MM.1S (cell line): ENCODE measurements at places on chromosomes 2 and 18.

- DNase-seq, result no peak
Observed at GRCh38 chr2:239308661-239309397, 92.0 kb downstream of the HDAC4 start.

- peak; percentile 37 for DNase-seq
Observed at GRCh38 chr2:168948621-168949212, 47.6 kb downstream of the G6PC2 start.

GRCh38 chr18:69109686-69110085 lies 291.0 kb upstream of the DOK6 start:
- DNase-seq, result no peak

- no peak for DNase-seq
Observed at GRCh38 chr18:24220318-24220688, 81.4 kb downstream of the CABYR start.

DNA sequence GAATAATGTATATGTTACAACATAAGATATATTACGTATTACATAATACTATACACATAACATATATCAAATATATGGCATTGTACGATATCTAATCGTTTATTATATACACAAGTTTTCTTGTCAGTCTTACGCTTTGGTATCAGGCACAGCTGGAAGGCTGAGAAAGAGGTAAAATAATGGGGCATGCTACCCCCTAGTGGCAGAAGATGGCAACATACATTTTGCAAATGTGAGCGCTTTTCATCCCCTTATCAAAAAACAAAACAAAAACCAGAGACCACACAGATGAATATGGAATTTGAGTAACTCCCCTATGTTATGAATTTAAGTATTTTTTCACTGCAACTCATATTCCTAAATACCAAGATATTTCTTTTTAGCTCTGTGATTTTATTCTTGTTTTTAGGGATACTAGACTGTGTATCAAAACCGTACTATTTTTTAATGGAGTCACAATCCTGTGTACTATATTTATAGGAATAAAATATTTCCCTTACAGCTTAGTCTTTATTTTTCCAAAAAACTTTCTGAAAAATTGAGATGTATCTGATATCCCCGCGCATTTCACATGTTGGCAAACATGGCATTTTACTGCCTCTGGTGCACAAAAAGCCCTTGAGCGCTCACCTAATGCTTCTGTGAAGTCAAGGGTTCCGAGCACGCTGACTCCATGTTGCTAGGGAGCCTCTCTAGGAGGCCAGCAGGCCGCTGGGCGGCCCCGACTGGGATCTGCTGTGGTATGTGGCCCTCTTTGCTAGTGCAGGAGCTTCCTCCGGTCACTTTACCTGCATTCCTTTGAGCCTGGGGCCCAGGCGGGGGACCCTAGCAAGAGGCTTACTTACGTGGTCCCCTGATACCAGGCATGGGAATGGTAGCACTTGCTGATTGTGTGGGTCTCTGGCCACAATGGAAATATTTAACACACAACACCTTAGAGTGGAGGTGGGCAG lies 62.5 kb downstream of the SLC4A3 start:
- DNase-seq, result peak; percentile 53

DNA sequence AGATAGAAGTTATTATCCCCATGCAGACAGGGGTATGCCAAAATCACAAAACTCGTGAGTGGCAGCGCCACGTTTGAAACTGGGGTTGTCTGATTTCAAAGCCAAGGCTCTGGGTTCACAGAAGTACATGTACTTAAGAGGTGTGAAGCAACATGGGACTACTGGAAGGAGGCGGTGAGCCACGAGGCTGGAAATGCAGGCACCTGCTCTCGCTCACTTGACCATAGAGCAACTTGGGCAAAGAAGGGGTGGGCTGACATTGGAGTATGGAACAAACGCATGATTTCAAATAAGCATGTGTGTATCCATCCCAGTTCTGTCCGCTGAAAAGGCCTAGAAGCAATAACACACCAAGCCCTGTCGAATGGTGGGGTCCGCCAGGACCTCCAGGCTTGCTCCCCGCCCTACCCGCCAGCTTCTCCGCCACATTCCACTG lies 593 bp upstream of the ACTR2 start:
- DNase-seq, result peak; percentile 33

GRCh38 chr2:204261846-204262245 lies 283.4 kb upstream of the PARD3B start:
- DNase-seq, result no peak

DNA sequence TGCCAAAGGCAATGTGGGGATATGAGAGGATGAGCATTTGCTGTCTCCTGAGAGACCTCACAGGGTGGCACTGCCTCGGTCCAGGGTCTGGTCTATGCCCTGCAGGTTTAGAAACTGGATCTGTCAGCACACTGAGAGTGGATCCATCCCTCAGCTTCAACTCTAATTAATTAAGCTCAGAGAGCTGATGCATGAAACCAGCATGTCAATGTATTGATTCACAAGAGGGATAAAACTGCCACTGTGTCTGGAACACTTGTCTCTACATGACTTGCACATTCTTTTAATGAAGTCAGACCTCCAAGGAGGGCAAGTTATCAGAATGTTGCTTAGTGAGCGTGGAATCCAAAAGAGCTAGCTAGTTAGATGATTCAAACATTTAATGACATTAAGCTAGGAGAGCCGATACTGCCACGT lies 22.5 kb upstream of the POLE4 start:
- no peak for DNase-seq

DNA sequence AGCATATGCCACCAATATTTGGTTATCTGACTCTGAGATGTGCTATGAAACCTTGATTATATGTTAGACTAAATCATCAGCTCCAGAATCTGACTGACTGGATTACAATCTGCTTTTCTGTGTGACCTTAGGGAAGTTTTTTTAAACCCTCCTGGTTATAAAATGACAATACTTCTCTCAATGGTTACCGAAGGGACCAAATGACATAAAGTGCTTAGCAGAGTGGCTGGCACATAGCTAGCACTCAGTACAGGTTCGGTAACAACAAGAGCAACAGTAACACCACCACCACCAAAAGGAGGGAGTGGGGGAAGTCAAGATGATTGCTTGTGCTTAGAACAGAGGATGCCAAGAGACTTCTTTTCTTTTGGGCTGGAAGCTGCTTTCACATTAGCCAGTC lies 306.2 kb downstream of the PTPRM start:
- DNase-seq, result no peak

GRCh38 chr2:186523791-186524190 lies 37.7 kb downstream of the ZC3H15 start:
- no peak for DNase-seq

DNA sequence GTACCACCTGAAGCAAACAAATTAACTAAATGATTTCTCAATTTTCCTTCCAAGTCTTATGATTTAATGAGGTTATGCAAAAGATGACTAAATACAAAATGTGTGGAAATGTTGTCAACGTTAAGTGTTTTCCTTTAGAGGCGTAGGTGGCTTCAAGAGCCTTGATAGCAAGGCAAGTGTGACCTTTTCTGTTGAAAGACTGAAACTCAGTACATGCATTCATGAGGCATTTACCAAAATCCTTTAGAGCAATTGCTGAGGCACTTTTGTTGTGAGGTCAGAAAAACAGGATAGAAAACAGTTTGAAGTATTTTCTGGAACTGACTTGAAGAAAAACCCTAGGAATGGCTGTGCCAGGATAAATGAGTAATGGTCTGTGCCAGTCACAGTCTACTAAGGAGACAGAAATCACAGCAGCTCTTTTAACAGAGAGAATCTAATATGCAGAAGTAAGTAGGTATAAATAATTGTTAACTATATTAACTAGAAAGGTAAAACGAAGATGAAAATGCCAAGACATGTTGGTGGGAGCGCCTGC lies 326.5 kb upstream of the CDH20 start:
- no peak for DNase-seq

DNA sequence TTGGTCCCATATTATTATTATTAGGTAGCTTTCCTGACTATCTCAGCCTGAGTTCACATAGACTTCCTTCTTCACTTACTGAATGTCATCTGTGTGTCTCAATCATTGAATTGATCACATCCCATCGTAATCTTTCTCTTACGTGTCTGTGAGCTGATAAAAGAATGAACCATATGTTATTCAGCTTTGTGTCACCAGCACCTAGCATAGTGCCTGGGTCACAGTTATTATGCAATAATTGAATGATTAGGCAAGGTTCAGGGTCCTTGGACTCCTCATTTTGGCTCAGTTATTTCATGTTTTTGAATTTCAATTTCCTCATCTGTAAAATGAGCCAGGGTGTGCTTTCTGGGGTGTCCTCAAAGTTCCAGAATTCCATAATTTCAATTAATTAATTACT lies 107.2 kb downstream of the ZEB2 start:
- DNase-seq, result no peak

DNA sequence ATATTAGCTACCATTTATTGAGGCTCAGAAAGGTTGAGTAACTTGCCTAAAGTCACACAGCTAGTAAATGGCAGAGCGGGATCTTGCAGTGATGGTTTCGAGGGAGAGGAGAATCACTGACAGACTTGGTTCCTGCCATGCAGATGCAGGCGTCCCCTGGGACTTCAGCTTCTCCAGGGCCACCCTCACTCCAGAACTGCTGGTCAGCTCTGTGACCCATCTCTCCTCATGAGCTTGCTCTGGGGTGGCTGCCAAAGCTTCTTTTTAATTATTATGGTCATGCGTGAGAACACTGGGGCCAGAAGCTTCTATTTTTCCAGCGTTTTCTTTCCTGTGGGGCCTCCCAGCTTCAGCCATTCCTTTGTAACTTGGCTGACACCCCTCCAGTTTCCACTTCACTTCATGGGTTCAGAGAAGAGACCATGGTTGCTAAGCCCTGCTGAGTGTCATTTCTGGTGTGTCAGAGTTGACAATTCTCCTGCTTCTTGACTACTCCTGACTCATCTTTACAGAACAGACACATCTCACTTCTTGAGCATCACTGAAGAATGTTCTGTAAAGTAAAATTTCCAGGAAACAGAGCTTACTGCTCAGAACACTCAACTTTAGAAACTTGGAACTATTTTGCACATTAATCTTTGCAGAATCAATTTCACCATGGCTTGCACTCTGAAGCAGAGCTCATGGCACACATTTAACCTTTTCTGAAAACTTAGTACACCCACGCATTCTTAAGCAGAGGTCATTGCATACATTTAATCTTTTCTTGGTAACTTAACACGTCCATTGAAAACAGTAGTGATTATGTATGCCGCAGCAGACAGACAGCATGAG lies 70.4 kb downstream of the IL1R2 start:
- no peak for DNase-seq

- DNase-seq, result no peak
Observed at GRCh38 chr2:200379481-200380090, 73.1 kb downstream of the SPATS2L start.

- DNase-seq, result peak; percentile 82
Observed at GRCh38 chr18:44759925-44760342, 79.2 kb downstream of the SETBP1 start.
